Muscle of leg (tissue), 16 donors: ENCODE measurements at places on chromosomes 2 and 18.
A peak's percentile ranks its signal among the peaks of the same experiment; 100 is the strongest.

DNA sequence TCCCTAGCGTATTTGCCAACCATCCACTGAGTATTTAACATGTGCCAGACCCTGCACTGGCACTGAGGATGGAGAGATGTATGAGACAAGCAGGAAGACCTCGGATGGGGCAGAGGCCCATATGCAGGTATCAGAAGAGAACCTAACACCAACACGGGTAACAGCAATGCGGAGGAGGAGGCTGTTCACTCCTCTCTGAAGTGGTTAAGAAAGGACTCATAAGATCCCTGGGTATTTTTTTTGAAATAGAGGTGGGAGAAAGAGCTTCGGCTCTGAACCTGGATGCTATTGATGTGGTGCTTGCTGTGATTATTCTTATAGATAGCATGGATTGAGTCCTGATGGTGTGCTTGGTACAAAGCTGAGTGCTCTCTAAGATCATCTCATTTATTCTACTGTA is 418.3 kb downstream of the LPIN1 start:
- DNase-seq: no peak

DNA sequence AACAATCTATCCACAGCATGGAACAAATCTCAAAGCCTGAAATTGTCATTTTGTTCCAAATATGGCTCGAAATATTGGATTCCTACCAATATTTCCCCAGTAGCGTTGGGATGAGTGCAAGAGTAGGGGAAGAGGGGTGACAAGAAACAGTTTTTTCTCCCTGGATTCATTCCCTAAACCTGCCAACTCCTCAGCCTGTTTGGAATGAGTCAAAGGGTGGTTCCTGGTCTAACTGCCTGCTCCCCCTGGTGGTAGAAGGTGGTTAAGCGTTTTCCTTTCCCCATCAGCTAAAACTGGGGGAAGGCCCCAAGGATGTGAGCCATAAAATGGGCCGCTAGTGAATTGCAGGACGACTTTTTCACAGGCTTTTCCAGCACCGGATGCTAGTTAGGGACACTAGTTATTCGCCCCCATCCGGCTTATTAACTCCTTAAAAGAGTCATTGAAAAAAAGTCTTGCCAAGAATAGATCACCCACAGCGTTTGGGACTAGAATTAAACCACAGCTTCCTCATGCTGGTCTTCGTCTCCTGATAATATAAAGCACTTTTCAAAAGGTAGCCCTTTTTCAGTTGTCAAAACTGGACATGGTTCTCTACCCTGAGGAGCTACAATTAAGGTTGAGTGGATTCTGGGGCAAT is 72.5 kb downstream of the DHRS9 start:
- DNase-seq: peak; percentile 37

DNA sequence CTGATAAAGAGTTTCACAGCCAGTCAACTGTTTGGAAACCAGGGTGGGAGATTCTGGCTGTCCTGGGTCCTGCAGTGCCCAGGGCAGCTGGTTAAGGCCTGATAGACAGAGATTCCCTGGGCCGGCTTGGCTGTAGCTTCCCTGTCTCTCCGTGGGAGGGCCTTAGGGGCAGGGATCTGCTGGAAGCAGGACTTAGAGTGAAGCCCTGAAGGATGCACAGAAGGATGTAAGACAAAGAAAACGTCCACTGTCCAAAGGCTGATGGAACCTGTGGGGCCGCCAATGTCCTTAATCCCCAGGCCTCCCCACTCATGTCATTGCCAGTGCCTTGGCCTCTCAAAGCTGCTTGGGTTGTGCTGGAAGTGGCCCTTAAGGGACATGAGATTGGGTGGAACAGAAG is 33.0 kb downstream of the MROH2A start:
- DNase-seq: no peak

DNA sequence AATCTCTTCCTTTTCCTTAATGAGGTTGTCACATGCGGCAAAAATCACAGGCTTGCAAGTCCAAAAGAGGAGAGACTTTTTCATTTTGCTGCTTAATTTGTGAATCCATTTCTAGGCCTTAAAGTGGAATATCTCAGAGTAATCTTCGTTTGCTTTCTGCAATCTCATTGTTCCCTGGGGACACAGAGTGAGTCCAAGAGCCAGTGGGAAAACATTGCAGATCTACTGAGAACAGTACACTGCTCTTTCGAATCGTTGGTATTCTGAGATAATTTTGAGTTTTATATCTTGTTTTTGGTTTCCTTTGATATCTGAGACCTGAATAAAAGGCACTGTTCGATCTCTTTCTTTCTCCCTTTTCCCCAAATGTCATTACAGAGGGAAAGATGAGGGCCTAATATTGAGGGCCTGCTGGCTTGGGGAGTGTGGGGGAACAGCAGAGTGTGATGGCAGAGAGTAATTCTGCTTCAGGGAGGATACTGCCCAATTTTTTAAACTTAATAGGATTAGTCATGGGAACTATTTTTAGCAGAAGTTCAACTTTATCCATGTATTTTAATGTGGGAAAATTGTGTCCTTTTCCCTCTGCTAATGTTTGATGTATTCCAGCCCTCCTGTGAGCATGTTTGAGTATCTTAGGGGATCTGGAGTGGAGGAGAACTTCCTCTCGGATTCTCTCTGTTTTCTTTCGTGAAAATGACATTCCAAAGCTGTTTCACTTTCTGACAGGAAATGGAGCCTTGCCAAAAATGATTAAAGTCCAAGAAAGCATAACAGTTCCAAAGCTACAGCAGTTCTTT is 418.2 kb upstream of the ZEB2 start:
- peak; percentile 94 for DNase-seq

- DNase-seq: peak; percentile 34
Measured at GRCh38 chr18:67794521-67794920, 278.0 kb upstream of the DSEL start.

DNA sequence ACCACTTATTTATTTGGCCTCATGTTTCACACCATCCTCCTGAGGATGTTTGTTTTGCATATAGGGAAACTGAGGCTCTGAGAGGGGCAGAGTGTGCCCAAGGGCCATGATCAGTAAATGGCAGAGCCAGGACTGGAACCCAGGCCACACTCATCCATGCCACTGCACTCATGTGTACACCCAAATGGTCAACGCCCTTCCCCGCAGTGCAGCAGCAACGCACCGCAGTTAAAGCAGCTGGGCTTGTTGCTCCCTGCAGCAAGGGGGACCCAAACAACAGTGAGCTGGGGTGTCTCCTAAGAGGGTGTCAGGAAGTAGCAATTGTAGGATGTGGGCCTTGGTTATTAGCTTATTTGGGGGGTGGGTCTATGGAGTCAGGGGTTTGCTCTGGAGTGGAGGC is 36.6 kb downstream of the ZAP70 start:
- DNase-seq: no peak

- no peak for DNase-seq
Measured at GRCh38 chr2:46690825-46691224, 211.5 kb downstream of the TMEM247 start.

- no peak for DNase-seq
Measured at GRCh38 chr2:165958313-165958960, 4.9 kb upstream of the TTC21B start.

- DNase-seq: no peak
Measured at GRCh38 chr2:70979626-70980025, 1.2 kb downstream of the ANKRD53 start.

- peak; percentile 88 for DNase-seq
Measured at GRCh38 chr2:85811180-85812093, 57.6 kb downstream of the ATOH8 start.

- no peak for DNase-seq
Measured at GRCh38 chr2:9135822-9136558, 70.6 kb upstream of the ASAP2 start.

GRCh38 chr2:239283288-239283945 is 117.4 kb downstream of the HDAC4 start:
- no peak for DNase-seq

DNA sequence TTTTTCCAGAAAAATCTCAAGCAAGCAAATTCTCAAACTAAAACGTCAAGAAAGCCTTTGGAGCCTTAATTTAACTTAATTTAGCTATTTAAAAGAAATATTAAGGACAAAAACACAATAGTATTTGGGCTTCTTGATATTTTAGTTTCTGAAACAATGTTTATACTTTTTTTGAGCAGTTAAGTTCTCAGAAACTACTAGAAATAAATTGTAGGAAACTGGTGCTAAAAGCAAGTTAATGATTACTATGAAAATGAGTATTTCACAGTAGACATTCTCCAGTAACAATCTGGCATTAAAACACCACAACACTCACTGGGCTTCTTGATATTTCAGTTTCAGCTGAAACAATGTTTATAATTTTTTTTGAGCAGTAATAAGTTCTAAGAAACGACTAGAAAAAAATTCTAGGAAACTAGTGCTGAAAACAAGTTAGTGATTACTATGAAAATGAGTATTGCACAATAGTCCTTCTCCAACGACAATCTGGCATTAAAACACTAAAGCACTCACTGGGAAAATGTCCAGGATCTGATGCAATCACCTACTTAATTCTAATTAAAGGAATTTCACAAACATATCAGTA is 45.1 kb downstream of the TRAK2 start:
- DNase-seq: peak; percentile 77

GRCh38 chr2:157192445-157193423 is 64.8 kb upstream of the GALNT5 start:
- DNase-seq: no peak

DNA sequence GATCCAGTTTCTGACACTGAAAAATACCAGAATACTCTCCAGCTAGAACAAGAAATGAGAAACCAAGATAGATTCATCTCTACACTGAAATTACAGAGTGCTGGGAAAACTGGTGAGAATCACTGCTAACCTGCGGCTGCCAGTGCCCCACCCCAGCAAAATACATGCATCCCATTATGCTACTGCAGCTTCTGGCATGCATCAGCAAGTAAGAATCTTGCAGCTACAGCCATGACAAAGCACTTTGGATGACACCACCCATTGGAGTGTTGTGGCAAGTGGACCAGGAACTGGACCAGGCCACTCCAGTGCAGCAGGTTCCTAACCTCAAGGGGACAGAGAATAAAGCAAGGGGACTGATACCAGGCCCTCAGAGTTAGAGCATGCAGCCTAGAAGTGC is 378.8 kb upstream of the ETAA1 start:
- DNase-seq: no peak
